ENCODE measurements at places on chromosomes 16 and 17. TPM values are rescaled to one million over a fixed set of nuclear protein-coding genes. Genes with fewer than 3 reads are reported as not detected.

GRCh38 chr16:66147291-66147690 is 219.2 kb upstream of the CDH5 start:
- H3K27ac ChIP-seq = no peak overlapping the region
- no peaks in the 10 kb centered on the region for H3K27me3 ChIP-seq
- no peaks in the 10 kb centered on the region for H3K36me3 ChIP-seq
- DNase-seq = no peak
- no peaks in the 10 kb centered on the region for H3K4me1 ChIP-seq
- no peak overlapping the region for H3K4me3 ChIP-seq

DNA sequence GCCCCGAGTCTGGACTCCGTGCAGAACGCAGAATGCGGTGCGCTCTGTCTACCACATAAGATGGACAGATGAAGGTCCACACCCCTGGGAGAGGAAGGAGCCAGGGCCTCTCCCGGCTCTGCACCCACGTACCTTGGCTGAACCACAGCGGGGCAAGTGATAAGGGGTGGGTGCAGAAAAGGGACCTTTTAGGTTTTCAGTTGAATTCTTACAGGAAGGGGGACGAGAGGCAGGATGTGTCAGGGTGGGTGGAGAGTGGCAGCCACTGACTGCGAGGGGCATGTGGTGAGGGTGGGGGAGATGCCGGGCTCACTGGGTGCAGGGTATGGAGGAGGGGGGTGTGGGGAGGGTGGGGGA is 372 bp downstream of the CD300A start:
- H3K27me3 ChIP-seq = no peaks in the 10 kb centered on the region
- H3K4me1 ChIP-seq = no peaks in the 10 kb centered on the region
- no peaks in the 10 kb centered on the region for H3K36me3 ChIP-seq
- peak overlapping the region; percentile 28 for H3K4me3 ChIP-seq

GRCh38 chr17:72812823-72813222 is 279.7 kb downstream of the SLC39A11 start:
- no peaks in the 10 kb centered on the region for H3K27me3 ChIP-seq
- no peaks in the 10 kb centered on the region for H3K4me1 ChIP-seq
- no peak overlapping the region for H3K4me3 ChIP-seq
- no peaks in the 10 kb centered on the region for H3K36me3 ChIP-seq
- H3K27ac ChIP-seq = no peak overlapping the region

DNA sequence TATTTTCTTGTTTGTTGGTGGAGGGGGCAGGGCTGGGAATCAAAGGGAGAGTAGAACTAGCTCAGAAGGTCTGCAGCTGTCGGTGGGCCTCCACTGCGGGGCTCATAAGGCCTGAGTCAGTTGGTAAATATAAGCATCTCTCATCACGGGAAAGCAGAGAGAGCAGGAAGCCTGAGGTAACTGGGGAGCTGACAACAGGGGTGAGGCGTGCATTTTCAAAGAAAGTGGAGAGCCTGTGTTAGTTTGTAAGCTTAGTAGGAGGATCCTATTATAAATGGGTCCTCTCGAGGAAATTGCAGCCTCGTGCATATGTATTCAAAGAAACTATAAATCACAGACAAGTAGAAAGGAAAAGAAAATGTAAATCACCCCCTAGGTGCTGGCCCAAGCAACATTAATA is 221.0 kb upstream of the CDH13 start:
- no peaks in the 10 kb centered on the region for H3K36me3 ChIP-seq
- H3K27ac ChIP-seq = no peak overlapping the region
- H3K27me3 ChIP-seq = no peaks in the 10 kb centered on the region
- no peaks in the 10 kb centered on the region for H3K4me1 ChIP-seq
- H3K4me3 ChIP-seq = no peak overlapping the region

DNA sequence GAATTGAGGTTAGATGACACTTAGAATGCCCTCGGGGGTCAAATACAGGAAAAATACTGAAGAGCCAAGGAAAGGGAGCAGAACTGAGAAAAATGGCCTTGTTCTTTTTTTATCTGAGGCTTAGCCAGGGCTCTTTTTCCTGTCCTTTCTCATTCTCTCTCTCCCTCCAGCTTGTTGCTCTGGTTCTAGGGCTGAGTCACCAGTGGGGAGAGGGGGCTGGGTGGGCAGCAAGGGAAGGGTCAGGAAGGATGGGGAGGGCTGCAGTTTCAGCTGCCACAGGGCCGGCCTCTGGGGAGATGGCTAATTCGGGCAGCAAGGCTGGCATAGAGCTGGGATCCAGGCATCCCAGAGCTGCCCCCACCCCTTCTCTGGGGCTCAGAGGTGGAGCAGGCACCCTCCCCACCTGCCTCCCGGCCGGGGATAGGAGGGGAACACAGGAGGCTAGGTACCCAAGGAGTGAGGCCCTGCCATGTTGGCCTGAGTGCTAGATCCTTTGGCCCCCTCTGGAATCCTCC is 3.9 kb downstream of the ITGA3 start:
- peaks cover 40% of the 10 kb centered on the region for H3K4me1 ChIP-seq
- no peaks in the 10 kb centered on the region for H3K36me3 ChIP-seq
- H3K4me3 ChIP-seq = no peak overlapping the region
- DNase-seq = no peak
- peak overlapping the region; percentile 96 for H3K27ac ChIP-seq
- H3K27me3 ChIP-seq = no peaks in the 10 kb centered on the region

- H3K36me3 ChIP-seq = no peaks in the 10 kb centered on the region
- peaks cover 5% of the 10 kb centered on the region for H3K27me3 ChIP-seq
- H3K27ac ChIP-seq = no peak overlapping the region
- no peak for DNase-seq
Observed at GRCh38 chr17:46948544-46948943, 25.6 kb downstream of the GOSR2 start.

- H3K4me3 ChIP-seq = no peak overlapping the region
- no peaks in the 10 kb centered on the region for H3K36me3 ChIP-seq
- H3K4me1 ChIP-seq = no peaks in the 10 kb centered on the region
Observed at GRCh38 chr16:25966172-25967097, 274.7 kb downstream of the HS3ST4 start.

- H3K27ac ChIP-seq = no peak overlapping the region
- no peak overlapping the region for H3K4me3 ChIP-seq
- no peaks in the 10 kb centered on the region for H3K36me3 ChIP-seq
- no peaks in the 10 kb centered on the region for H3K4me1 ChIP-seq
- H3K27me3 ChIP-seq = peaks cover 3% of the 10 kb centered on the region
Observed at GRCh38 chr17:50556803-50557202, 3.7 kb upstream of the CACNA1G start.

GRCh38 chr16:61179561-61179960 is 856.7 kb downstream of the CDH8 start:
- no peaks in the 10 kb centered on the region for H3K36me3 ChIP-seq
- no peaks in the 10 kb centered on the region for H3K27me3 ChIP-seq
- H3K27ac ChIP-seq = no peak overlapping the region
- no peak overlapping the region for H3K4me3 ChIP-seq
- H3K4me1 ChIP-seq = no peaks in the 10 kb centered on the region
- DNase-seq = no peak

DNA sequence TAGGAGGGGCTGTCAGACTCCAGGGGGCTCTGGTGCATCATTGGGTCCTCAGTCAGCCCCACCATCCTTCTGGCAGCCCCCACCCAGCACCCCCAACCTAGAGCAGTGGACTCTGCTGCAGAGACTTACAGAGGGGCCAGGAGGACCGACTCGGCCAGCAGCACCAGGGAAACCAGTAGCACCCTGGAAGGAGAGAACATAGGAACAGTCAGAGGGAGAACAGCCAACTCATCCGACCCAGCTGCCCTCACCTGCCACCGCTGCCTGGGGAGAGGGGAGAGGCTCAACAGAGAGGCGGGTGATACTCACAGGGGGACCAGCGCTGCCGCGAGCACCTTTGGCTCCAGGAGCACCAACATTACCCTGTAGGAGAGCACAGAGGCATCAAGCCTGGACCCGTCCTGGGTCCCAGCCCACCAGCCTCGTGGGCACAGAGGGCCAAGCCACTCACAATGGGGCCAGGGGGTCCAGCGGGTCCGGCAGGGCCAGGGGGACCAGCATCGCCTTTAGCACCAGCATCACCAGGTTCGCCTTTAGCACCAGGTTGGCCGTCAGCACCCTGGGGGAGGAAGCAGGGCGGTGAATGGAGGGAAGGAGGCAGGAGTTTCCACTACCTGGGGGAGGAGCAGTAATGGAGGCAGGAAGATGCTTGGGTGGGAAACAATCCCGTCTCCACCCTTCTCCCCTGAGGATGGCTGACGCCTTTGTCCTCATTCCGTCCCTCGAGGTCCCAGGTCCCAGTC is 11.7 kb downstream of the COL1A1 start:
- H3K4me1 ChIP-seq = no peaks in the 10 kb centered on the region
- no peak overlapping the region for H3K4me3 ChIP-seq
- H3K36me3 ChIP-seq = no peaks in the 10 kb centered on the region
- peak overlapping the region; percentile 72 for H3K27ac ChIP-seq
- no peaks in the 10 kb centered on the region for H3K27me3 ChIP-seq

GRCh38 chr16:64317601-64318000 is 804.3 kb downstream of the CDH11 start:
- no peak for DNase-seq
- no peak overlapping the region for H3K4me3 ChIP-seq
- H3K27ac ChIP-seq = no peak overlapping the region

DNA sequence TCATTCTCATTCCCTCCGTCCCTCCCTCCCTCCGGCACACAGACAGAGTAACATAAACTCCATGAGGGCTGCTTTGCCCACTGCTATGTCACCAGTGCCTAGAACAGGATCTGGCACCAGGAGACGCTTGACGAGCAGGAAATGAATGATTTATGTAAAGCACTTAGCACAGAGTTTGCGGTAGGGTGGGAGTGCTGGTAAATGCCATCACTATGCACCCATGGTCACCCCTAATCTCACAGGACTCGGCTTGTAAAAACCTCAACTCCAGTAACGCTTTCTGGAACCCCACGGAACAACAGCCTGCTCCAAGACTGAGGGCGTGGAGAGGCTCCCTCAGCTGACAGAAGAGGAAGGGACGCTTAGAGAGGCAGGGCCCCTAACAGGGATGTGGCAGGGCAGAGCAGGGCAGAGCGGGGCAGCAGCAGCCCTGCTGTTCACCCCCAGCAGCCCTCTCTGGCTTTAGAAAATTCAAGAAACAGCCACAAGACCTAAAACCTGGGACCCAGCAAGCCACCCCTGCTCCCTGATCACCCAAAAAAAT is 156.9 kb downstream of the C16orf78 start:
- no peak overlapping the region for H3K27ac ChIP-seq
- H3K4me3 ChIP-seq = no peak overlapping the region
- no peaks in the 10 kb centered on the region for H3K27me3 ChIP-seq
- DNase-seq = no peak

GRCh38 chr16:29770250-29770929 is 7.7 kb upstream of the ZG16 start:
- no peaks in the 10 kb centered on the region for H3K4me1 ChIP-seq
- no peaks in the 10 kb centered on the region for H3K36me3 ChIP-seq
- no peaks in the 10 kb centered on the region for H3K27me3 ChIP-seq

- H3K27me3 ChIP-seq = no peaks in the 10 kb centered on the region
- H3K27ac ChIP-seq = peak overlapping the region; percentile 30
- no peak overlapping the region for H3K4me3 ChIP-seq
- no peaks in the 10 kb centered on the region for H3K36me3 ChIP-seq
- H3K4me1 ChIP-seq = no peaks in the 10 kb centered on the region
Observed at GRCh38 chr17:47987240-47987835, 16.4 kb downstream of the CDK5RAP3 start.

DNA sequence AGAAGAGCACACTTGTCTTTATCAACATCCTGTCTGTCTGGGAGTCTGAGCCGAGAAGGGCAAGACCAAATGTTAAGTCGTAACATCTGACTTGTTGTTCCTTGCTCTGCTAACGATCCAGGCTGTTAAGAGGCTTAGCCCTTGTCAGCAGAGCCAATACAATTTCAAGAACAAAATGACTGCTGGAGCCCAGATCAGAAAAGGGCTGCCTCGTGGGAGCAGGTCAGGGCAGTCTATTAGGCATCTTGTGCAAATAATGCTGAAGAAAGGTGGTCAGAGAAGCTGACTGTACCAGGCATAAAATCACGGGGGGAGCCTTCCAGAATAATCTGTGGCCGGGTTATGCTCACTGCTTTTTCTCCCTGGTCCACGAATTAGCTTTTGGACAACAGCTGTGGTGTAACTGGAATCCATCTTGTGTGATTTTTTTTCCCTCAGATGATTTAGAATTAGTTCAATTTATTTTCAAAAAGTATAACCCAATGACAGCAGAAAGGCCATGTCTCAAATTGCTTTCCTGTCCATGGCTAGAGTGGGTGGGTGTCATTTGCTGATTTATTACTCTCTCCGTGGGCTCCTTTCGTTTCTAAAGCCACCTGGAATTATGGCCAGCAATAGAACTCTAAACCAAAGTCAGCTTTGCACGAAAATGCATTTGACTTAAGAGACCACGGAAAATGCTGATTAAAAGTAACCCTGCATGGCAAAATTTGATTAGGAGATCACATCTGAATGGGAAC is 221.1 kb upstream of the HSBP1 start:
- H3K4me3 ChIP-seq = no peak overlapping the region
- H3K4me1 ChIP-seq = no peaks in the 10 kb centered on the region
- no peaks in the 10 kb centered on the region for H3K27me3 ChIP-seq
- no peak for DNase-seq
- no peak overlapping the region for H3K27ac ChIP-seq
- H3K36me3 ChIP-seq = no peaks in the 10 kb centered on the region

DNA sequence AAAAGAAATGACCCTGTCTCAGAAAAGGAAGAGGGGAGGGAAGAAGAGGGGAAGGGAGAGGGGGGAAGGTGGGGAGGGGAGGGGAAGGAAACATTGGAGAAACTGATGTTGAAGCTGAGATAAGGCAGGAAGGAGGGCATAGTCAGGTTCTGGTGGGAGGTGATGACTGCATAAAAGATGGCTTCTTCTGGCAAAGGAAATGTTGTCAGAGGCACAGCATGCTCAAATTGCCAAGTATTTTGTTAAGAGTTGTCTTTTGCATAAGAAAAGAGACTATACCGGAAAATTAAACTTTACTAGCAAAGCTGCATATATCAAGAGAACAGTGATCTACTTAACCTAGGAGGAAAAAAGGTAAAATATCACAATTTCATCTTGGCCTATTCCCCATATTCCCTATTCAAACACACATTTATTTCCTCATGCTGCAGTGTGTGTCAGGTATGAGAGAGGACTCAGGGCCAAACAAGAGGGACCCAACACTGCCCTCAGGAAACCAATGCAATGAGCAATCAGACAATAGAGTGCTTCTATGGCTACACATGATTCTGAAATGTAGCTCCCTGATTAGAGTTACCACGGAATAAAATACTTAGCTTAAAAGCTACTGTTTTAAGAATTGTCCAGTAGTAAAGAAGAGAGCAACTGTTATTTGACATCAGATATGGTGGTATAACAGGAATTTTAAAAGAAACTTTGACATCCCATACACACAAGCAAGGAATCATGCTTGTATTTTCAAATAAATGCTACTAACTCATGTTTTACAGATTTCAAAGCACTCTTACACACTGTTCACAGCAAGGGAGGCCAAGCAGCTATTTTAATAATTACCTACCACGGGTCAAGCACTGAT is 80.9 kb downstream of the PARN start:
- no peaks in the 10 kb centered on the region for H3K36me3 ChIP-seq
- H3K4me3 ChIP-seq = no peak overlapping the region
- DNase-seq = no peak
- no peaks in the 10 kb centered on the region for H3K27me3 ChIP-seq

TP53I13 gene
- 34.1 TPM for total RNA-seq

UMOD gene
- not detected for total RNA-seq

PSME3IP1 gene
- 64.8 TPM for total RNA-seq

KRTAP9-8 gene
- total RNA-seq = not detected

TMEM204 gene
- total RNA-seq = 34.1 TPM

SERPINF2 gene
- 30.1 TPM for total RNA-seq

TBC1D10B gene
- 21.0 TPM for total RNA-seq

KRTAP3-1 gene
- total RNA-seq = not detected

GAS2L2 gene
- total RNA-seq = 0.29 TPM

KIF2B gene
- total RNA-seq = not detected

CDRT15 gene
- total RNA-seq = not detected

EFCAB13 gene
- 16.4 TPM for total RNA-seq

TAT gene
- total RNA-seq = 5.1 TPM

SLC35G6 gene
- total RNA-seq = not detected

TMC5 gene
- under 0.01 TPM for total RNA-seq
